ENCODE measurements at places on chromosomes 12 and 14.

- DNase-seq = no peak
These were observed 15.0 kb downstream of the COQ5 start for GRCh38 chr12:120514002-120514401.

- DNase-seq = no peak
These were observed 3.9 kb downstream of the HOXC5 start for GRCh38 chr12:54036620-54037359.

- no peak for DNase-seq
These were observed 225.8 kb downstream of the CRADD start for GRCh38 chr12:93902736-93903562.

- DNase-seq = no peak
These were observed 108.3 kb downstream of the SEC23A start for GRCh38 chr14:38994731-38995130.

- no peak for DNase-seq
These were observed 60.9 kb upstream of the ARID2 start for GRCh38 chr12:45668641-45669040.

DNA sequence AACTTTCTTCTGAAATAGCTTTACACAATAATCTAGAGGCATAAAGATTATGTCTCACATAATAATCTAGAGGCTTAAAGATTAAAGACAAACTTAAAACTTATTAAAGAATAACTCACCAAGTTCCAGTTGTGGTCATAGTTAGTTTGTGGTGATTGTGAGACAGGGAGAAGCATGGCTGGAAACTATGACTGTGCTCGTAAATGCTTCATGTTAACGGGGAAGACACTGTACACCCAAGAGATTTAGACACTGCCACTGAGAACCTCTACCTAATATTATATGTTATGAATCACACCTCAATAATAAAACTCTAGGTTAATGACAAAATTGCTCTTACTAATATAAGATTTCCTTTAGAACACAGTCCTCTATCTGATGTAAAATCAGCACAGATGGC is 541.6 kb downstream of the TMEM121 start:
- DNase-seq = no peak

DNA sequence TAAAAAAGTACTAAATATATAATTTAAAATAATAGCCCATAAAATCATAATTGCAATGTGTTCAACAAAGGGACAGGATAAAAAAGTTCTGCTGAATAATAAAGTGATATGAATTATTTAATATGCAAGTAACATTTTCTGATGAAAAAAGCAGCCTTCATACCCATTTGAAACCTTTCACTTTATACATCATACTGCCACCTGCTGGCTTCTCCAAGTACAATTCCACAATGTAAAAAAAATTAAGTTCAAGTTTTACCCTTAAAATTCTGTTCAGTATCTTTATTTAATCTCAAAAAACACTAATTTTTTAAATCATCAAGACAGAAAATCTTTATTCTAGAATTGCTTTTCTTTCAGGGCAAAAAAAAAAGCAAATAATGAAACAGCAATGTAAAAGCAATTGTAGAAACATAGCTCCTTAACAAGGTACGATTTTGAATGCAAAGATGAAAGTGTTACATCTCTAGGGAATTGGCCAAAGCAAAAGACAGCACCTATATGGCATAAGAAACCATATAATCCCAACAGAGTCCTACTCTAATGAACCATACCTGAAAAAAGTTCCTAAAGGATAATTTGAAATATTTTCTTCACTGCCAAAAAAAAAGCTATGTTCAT is 15.0 kb downstream of the MDM1 start:
- no peak for DNase-seq

DNA sequence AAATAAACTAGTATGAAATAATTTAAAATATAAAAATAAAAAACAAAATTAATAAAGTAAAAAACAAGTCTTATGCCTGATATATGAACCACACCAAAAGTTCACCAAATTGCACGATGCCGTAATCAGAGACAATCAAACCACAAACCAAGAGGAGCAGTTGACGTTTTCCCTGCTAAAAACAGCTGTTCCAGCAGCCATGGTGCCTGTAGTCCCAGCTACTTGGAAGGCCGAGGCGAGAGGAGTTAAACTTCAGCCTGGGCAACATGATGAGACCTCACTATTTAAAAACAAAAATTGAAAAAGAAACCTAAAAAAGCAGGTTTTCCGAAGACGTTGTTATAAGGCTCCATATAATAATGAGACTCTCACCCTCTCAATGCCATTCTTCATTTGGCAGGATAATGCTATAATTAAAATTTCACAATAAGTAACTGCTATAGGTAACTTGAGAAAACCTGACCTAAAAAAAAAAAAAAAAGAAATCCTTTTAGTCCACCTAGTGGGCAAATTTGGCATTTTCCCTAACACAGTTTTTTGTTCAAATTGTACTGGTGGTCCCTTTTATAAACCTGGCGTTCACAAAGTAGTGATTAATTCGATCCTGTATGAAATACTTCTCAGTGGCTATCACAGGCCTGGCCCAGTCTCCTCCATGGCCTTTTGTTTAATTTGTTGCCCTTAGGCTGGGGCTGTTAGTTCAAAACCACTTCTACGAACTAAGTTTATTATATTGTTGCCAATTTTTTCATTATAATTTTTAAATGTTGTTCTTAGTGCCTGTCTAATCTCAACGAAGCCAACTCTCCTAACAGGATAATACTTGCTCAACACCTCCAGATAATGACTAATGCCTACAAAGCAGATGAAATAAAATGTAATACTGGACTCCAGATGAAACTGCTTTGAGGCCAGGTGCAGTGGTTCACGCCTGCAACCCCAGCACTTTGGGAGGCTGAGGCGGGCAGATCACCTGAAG is 62.1 kb downstream of the TNFAIP2 start:
- no peak for DNase-seq

DNA sequence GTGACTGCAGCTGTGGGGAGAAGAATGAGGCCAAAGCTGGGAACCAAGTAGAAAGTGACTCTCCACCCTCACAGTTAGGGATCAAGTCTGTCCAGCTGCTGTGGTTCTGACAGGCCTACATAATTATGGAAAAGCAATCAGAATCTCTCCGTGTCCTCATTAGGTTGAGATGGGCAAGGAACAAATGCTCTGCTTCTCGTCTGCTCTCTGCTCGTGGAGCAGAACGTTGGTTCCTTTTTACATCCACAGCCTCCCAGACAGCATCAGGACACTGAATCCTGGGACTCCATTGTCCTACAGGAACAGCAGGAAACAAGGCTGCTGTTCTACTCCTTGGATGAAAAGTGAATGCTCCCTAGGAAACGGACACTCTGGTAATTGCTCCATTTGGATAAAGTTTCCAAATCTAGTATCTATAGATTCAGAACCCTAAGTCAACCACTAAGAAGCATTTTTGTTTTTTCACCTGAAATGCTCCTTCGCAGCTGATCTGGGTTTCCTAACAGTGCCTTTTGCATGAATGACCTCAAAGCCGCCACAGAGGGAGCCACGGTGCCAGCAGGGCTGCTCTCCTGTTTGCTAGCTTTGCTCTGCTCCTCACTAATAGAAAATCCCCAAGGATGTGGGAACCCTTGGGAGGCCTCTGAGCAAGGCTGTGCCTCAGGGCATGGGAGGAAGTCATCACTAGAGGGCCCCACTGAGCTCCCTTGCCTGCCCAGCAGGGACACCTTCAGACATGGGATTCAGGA is 102.0 kb downstream of the EGLN3 start:
- DNase-seq = no peak

- no peak for DNase-seq
These were observed 13.3 kb upstream of the ANAPC5 start for GRCh38 chr12:121365416-121366062.

- DNase-seq = no peak
These were observed 769.4 kb downstream of the MED13L start for GRCh38 chr12:115507951-115508722.

DNA sequence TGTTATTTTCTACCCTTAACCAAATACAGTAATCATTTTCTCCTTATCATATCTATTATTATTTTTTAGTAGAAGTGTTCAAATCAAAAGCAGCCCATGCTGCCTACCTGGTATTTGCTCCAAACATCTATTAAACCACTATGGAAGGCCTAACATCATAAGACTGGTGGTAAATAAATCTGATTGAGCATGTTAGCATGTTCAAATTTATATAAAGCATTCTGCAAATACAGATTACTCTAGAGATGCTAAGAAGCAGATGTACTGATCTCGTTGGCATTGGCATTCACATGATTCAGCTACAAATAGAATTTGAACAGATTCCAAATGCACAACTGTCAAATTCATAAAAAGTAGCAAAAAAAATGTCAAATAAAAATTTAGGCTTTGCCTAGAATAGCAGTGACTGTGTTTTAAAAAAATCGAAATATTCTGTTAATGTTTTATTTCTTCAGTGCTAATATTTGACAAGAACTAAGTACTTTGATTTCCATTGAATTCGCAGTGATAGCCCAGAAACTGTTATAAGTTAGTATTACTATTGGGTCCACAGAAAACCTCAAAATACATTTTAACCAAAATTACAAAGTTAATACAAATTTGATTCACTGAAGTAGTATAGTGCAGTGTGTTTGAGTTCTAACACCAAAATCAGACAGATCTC is 9.4 kb upstream of the OSBPL8 start:
- DNase-seq = no peak

DNA sequence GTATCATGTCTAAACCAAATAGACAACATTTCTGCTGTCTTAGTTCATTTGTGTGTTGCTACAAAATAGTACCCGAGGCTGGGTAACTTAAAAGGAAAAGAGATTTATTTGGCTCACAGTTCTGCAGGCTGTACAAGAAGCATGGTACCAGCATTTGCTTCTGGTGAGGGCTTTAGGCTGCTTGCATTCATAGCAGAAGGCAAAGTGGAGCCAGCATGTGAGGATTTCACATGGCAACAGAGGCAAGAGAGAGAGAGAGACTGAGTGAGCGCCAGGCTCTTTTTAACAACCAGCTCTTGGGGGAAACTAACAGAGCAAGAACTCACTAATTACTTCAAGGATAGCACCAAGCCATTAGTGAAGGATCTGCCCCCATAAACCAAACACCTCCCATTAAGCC is 271.4 kb upstream of the SRRM4 start:
- no peak for DNase-seq

- DNase-seq = no peak
These were observed 52.2 kb upstream of the ANO2 start for GRCh38 chr12:5997260-5997659.

- no peak for DNase-seq
These were observed 36.6 kb downstream of the FERMT2 start for GRCh38 chr14:52914295-52914694.

GRCh38 chr12:71732357-71732712 is 22.3 kb upstream of the RAB21 start:
- no peak for DNase-seq

- DNase-seq = no peak
These were observed 8.5 kb upstream of the KRT5 start for GRCh38 chr12:52528641-52529143.

- DNase-seq = no peak
These were observed 10.4 kb downstream of the CPNE6 start for GRCh38 chr14:24081739-24082211.

GRCh38 chr14:85915711-85916110 is 385.8 kb downstream of the FLRT2 start:
- no peak for DNase-seq

GRCh38 chr12:67269633-67270573 is 745 bp downstream of the CAND1 start:
- no peak for DNase-seq

DNA sequence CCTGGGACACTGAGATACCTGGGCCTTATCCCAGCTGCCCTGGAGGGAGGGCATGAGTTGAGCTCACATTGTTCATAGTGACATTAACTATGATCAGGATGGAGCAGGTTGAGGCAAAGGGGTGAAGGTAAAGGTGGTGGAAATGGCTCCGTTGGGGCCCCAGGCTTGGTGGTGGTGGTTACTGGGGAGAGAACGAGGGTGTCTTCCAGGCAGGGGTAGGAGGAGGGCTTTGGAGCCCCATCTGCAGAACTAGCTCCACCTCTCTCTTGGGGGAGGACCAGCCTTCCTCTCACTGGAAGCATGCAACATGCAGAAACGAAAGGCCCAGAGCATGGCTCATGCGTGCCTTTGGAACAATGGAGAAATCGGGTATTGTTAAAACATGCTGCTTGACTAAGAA is 217.0 kb downstream of the SLC41A2 start:
- no peak for DNase-seq

GRCh38 chr12:49346659-49347310 is at the start of gene DNAJC22:
Gene DNAJC22 (plus strand): TSS chr12:49346888. CDS start chr12:49348873, 1,985 bp downstream.
- DNase-seq = no peak

GRCh38 chr12:111792155-111792855 is 25.6 kb downstream of the ALDH2 start:
- no peak for DNase-seq

DNA sequence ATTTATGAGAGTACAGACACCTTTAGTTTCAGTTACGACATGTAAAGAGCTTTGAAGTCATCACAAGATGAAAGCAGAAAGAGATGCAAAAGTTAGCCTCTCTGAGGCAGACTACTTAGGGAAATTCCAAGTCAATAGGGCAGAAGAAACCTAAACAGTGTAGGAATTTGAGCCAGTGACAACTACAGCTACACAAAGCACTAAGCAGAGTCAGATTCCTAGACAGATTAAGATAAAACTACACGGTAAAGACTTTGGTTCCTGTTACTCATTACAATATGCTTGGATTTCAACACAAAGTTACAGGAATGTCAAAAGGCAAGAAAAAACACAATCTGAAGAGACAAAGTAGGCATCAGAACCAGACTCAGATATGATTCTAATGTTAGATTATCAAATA is 1302.3 kb downstream of the FSCB start:
- DNase-seq = no peak

DNA sequence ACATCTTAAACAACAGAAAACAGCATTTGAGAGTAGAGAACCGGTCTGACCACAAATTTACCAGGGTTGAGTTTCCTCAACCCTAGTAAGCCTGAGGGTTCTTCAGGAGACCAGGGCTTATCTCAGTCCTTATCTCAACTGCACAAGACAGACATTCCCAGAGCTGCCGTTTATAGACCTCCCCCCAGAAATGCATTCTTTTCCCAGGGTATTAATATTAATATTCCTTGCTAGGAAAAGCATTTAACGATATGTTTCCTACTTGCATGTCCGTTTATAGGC is 12.3 kb downstream of the TMEM117 start:
- no peak for DNase-seq

GRCh38 chr14:96224480-96225096 is 19.9 kb downstream of the BDKRB2 start:
- no peak for DNase-seq

All from GOT3 (cell line).